NCI-H2081 treated with DMSO at 0.1 percent for 48 hours (cell line): ENCODE measurements at places on chromosomes 16 and 17.

- no peak for DNase-seq
Observed at GRCh38 chr17:20896153-20896649, 146.6 kb downstream of the USP22 start.

GRCh38 chr17:49379926-49380325, 17.9 kb upstream of the ZNF652 start:
- no peak for DNase-seq

GRCh38 chr16:26267641-26268040, 575.9 kb downstream of the HS3ST4 start:
- no peak for DNase-seq

DNA sequence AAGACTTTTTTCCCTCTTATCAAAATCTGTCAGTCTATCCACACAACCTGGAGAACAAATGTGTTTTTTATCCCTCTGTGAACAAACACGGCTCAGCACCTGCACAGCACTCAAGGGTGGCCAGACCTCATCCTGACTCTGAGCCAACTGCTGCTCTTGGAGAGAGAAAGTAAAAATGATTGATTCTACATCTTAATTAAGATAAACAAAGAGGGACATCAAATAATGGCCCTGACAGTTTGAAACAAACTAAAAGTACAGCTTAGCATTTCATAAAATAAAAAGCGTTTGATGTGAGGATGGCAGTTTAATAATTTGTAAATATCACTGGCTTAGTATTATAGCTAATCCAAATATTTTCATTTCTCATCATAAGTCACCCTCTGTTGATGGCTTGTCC, 106.2 kb downstream of the SNX11 start:
- peak; percentile 45 for DNase-seq

- no peak for DNase-seq
Observed at GRCh38 chr17:27977751-27978688, 64.5 kb upstream of the NLK start.

DNA sequence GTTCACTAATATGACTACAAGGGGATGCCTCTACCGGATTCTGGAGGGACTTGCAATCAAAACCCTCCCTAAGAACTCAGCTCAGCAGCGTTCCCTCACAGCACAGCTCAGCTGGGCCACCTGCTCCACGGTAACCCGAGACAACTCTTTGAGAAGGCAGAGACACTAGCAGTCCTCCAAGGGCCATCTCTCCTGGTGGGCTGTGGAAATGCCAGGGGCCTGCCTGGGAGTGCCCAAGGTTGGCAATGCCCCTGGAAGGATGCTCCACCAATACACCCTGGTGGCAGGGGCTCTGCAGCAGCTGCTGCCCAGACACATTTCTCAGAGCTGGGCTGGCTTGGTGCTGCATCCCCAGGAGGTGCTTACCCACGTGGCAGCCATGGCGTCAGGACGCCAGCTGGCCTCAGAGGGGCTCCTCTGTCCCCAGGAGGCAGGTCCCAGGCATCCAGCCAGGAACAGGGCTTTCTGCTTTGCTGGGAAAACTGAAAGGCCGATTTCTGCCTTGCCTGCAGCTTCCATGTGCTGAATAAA, 16.5 kb downstream of the CDIP1 start:
- peak; percentile 79 for DNase-seq

DNA sequence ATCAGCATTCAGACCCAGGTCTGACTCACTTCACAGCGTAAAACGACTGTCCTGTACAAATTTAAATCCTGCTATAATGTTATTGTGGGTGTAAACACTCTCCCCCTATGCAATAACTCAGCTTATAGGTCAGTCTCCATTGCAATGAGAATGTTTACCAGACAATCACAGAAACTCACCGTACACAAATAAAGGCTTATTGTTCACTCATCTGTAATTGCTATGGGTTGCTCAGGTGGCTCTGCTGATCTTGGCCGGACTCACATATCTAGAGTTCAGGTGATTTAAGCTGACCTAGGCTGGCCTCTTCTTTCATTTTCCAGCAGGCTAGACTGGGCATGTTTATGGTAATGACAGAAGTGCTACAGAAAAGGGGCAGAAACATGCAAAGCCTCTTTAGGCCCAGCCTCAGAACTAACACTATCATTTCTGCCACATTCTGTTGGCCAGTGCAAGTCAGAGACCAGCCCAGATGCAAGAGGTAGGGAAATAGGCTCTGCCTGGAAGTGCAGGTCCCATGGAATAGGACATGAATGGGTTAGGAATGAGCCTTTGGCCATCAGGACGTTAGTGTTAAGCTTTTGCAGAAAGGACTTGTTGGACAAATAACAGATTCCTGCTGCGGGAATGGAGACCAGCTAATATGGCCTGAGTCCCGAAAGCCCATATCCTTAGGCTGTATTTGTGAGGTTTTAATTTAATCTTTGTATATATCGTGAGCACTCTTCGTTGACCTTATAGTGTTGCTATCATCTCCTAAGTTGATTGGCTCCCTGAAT, 44.0 kb downstream of the HLF start:
- no peak for DNase-seq

DNA sequence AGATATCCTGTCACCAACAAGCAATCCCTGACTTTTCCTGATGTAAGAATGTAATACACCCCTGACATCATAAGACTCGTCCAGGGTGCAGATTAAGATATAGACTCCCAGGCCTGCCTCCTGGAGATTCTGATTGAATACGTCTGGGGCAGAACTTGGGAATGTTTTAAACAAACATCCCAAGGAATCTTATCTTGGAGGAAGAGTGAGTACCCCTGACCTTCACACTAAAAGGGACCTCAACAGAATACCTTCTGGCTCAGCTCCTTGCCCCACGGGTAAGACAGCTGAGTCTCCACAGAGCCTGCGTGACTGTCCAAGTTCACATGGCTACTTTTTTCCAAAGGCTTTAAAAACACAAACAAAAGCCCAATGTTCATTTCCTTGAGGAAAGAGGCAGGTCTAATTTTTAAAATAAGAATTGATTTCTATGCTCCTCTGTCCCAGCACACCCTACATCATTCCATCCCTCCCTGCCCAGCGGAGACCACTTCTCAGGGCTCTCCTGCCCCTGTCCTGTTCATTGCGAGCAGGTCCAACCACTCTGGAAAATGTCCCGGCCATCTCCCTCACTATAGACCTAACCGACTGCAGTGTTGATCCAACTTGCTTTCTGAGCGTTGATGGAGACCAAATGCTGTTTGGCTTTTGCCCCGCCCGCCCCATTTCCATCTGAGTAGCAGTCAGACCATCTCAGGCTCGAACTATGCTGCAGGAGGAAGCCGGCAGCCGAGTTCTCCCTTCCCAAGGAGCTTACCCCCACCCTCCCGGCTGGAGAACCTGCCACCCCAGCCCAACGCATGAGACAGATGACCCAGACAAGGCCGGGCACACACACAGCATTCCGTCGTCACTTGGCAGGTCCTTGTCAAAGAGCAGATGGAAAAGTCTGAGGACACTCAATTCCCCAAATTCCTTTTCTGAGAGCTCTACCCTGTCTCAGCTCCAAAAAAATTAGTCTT, 44.1 kb upstream of the MYH10 start:
- no peak for DNase-seq

- no peak for DNase-seq
Observed at GRCh38 chr16:49856672-49857330, 889 bp upstream of the ZNF423 start.

GRCh38 chr17:78474614-78475146, 96.2 kb downstream of the PGS1 start:
- no peak for DNase-seq

GRCh38 chr16:66197668-66198278, 168.7 kb upstream of the CDH5 start:
- no peak for DNase-seq

DNA sequence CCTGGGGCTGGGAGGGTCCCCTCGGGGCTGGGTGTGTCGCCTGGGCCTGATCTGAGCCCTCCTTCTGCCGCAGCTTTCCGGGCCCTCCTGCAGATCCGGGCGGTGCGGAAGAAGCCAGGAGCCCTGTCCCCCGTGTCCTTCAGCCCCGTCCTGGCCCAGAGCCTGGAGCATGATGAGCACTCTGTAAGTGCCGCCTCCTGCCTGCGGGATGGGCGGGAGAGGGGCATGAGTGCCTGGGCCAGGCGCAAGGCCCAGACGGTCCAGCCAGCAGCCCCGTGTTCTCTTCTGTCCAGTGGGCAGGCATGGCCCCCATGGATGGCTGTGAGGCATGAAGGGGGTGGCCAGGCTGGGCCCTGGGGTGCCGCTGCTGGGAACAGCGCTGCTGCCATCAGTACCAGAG, 16.0 kb upstream of the NUDT16L1 start:
- DNase-seq, result no peak

- DNase-seq, result no peak
Observed at GRCh38 chr16:74713325-74713724, 12.7 kb upstream of the MLKL start.

DNA sequence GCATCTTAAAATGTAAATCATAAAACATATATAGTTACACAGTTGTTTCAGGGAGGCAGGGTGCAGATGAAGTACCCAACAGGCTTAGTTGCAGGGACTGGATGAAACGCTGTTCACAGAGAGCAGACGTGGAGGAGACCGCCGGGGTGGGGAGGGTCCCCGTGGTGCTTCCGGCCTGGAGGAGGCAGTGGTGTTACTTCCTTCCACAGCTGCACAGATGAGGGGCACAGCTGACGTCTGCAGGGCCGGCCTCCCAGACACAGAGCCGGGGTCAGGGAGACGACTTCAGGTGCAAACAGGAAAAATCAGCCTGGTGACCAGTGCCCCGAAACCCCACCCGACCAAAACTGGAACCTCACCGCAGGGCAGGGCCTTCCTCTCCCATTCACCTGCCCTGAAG, 17.1 kb downstream of the SPIRE2 start:
- DNase-seq, result no peak

DNA sequence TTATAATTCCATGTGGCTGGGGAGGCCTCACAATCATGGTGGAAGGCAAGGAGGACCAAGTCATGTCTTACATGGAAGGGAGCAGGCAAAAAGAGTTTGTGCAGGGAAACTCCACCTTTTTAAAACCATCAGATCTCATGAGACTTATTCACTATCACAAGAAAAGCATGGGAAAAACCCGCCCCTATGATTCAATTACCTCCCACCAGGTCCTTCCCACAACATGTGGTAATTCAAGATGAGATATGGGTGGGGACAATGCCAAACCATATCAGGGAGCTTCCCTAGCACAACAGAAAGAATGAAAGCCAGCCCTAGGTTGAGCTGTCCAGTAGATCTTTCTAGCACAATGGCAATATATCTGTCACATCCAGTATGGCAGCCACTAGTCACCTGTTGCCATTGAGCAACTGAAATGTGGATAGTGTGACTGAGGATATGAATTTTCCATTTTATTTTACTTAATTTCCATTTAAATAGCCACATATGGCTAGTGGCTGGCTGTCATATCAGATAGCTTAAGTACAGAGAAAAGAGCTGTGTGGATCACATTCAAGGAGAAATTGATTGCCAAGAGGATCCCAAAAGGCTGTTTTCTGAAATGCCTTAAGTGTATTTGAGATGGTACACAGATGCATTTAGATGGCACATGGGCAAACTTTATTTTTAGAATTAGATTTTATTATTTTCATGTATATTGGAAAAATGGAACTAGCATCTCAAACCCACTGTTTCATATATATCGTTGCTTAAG, 273.0 kb downstream of the GRIN2A start:
- no peak for DNase-seq

DNA sequence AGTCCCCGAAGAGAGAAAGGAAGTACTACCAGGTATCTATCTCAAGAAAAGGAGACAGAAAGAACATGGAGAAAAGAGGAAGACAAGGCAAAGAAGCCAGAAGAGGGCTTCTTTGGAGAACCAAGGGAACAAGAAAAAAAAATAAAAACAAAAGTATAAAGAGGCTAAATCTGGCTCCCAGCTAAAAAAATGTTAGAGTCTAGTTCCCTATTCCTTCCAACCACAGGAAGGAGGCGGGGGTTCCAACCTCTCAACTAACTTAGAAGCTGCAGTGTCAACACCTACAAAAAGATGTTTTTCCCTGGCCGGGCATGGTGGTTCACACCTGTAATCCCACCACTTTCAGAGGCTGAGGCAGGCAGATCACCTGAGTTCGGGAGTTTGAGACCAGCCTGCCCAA, 13.4 kb downstream of the UTP6 start:
- no peak for DNase-seq

- no peak for DNase-seq
Observed at GRCh38 chr17:40958086-40958953, 8.4 kb downstream of the KRT39 start.

GRCh38 chr16:68469796-68470460, 21.6 kb upstream of the SMPD3 start:
- no peak for DNase-seq

DNA sequence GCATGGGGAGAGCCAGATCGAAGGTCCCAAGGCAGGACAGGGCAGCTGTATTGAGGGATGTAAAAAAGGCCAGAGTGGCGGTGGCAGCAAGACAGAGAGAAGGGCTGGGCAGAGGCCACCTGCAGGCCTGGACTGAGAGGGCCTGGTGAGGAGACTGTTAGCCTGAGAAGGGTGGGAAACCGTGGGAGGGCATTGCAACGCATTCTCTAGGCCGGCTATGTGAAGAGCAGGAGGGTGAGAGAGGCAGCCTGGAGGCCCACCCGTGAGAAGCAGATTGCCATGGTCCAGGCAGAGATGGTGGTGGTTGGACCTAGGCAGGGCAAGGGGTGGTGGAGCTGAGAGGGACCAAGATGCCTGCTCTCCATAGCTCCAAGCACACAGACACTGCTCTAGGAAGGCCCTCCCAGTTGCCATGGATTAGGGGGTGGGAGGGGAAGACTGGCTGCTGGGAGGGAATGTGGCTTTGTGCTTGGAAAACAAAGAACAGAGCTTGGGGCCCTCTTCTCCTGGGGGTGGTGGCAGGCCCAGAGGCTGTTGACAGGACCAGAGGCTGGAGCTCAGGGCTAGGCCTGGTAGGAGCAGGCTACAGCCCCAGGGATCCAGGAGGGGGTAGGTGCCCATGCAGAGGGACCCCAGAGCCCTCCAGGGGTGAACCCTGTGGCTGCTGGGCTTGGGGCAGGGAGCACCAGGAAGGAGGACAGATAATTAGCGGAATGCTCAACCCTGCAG, 12.4 kb upstream of the TCAP start:
- DNase-seq, result no peak

DNA sequence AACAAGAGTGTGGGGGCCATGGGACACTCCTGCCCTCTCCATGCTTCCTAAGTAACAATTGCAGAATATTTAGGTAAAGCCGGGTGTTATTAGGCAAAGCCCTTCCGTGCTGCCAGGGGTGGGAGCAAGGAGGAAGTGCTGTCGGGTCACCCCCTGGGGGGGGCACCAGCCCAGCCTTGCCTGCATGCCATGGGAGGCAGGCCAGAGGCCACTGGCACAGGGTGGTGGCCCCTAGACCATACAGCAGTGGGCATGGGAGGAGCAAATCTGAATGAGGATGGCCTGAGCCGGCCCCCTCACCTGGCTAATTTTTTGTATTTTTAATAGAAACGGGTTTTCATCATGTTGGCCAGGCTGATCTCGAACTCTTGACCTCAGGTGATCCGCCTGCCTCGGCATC, 355.7 kb upstream of the CDH8 start:
- DNase-seq, result no peak
